CD4-positive, alpha-beta memory T cell (primary cell): ENCODE measurements at places on chromosomes 12 and 14.

- DNase-seq: no peak
Measured at GRCh38 chr12:7601406-7601805, 64.3 kb downstream of the APOBEC1 start.

GRCh38 chr14:55532645-55533344 lies 47.2 kb upstream of the KTN1 start:
- no peak for DNase-seq

- no peak for DNase-seq
Measured at GRCh38 chr12:120737557-120738251, 12.1 kb downstream of the ACADS start.

DNA sequence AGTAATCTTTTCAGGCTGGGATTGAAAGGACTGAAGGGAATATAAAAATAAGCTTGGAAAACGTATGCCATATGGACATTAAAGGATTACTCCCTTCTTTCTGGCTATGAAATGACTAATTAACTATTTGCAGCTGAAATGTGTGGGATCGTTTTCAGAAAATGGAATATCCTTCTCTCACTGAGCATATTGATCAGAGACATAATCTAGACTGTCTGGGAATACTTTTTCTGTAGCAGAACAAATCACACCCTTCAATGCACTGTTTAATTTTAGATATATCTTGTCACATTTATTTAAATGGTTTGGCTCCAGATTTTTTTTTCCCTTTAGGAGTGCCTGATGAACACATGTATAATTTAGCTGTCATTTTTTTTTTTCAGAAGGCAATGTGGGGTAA lies 10.8 kb upstream of the ACTR10 start:
- no peak for DNase-seq

GRCh38 chr14:50946234-50946935 lies 2.1 kb upstream of the PYGL start:
- DNase-seq: no peak

GRCh38 chr12:67940780-67941243 lies 48.4 kb upstream of the IFNG-AS1 start:
- DNase-seq: no peak

DNA sequence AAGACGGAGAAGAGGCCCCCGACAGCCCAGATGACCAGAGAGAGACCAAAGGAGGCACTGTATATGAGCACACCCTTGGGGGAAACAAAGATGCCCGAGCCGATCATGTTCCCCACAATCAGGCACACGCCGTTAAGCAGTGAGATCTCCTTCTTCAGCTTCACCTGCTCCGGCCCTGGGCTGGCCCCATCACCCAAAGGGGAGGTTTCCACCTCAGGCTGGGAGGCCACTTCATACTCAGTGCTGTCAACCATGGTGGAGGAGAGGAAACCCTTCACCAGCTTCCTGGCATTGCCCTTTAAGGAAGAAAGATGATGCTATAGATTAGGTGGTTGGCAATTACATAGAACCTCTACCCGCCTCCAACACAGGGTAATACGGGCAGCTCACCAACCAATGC lies 2.1 kb downstream of the SLC7A7 start:
- no peak for DNase-seq

DNA sequence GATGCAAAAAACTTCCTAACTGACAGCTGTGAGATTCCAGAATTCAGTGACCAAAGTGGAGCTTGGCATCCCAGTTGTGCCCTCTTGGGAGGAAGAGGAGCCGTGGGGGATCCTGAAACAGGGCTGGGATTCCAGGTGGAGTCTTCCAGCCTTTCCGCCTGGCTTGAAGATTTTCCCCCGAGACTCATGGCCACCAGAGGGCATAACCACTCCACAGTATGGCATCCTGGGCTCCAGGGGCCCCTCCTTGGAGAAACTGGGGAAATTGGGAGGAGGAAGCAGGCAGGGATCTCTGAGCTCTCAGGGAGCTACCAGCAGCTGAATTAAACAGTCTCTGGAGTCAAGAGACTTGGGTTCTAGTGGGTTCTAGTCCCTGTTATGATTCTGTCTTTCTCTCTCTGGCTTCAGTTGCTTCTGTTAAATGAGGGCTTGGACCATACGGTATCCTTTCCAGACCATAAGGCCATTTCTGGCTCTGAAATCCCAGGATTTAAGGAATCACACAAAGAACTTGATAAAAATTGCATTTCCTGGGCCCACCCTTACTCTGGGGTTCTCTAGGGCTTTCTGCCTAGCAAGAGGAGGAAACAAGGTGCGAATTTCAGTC lies 2.6 kb upstream of the TAMALIN start:
- DNase-seq: no peak

DNA sequence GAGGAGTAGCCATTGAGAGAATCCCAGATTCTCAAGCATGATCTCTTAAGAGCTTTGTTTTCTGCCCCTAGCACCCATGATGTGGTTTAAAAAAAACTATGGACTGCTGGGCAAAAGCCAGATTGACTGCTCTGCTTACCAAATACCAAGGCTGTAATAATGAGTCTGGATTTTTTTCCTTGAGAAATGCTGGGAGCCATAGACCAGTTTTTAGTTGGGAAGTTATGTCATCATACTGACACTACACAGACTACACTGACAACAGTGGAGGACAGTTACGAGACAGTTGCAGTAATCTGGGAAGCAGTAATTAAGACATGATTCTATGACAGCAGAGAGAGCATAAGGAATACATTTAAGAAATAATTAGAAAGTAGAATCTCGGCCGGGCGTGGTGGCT lies 35.8 kb downstream of the SPATA7 start:
- DNase-seq: no peak

GRCh38 chr14:50318031-50318626 lies 6.0 kb downstream of the DMAC2L start:
- DNase-seq: no peak

GRCh38 chr12:76274420-76275083 lies 73.7 kb downstream of the BBS10 start:
- DNase-seq: no peak

- peak; percentile 25 for DNase-seq
Measured at GRCh38 chr12:6532927-6533652, 1.2 kb upstream of the GAPDH start.

GRCh38 chr14:103418481-103418818 lies 33.2 kb downstream of the MARK3 start:
- DNase-seq: no peak

- DNase-seq: peak; percentile 66
Measured at GRCh38 chr14:22549981-22550673, 38.9 kb downstream of the DAD1 start.

DNA sequence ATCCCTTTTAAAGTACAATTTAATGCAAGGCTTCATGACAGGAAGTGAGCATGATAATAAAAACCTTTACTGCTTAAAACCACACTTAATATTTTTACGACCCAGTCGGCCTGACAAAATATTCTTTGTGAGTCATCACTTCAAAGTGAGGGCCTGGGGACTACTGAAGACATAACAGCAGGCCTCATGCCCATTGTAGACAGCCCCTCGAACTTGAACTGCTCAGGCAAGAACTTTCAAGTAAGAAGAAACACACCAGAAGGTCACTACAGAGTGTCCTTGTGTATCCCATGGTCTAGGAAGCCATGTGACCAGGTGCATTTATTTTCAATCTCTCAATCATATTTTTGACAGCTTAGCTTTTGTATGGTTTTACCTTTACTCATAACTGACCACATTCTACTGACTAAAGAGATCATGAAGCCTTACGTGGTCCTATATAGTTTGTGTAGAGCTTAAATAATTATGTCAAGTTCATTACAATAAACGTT lies 61.4 kb upstream of the MANSC4 start:
- DNase-seq: no peak

DNA sequence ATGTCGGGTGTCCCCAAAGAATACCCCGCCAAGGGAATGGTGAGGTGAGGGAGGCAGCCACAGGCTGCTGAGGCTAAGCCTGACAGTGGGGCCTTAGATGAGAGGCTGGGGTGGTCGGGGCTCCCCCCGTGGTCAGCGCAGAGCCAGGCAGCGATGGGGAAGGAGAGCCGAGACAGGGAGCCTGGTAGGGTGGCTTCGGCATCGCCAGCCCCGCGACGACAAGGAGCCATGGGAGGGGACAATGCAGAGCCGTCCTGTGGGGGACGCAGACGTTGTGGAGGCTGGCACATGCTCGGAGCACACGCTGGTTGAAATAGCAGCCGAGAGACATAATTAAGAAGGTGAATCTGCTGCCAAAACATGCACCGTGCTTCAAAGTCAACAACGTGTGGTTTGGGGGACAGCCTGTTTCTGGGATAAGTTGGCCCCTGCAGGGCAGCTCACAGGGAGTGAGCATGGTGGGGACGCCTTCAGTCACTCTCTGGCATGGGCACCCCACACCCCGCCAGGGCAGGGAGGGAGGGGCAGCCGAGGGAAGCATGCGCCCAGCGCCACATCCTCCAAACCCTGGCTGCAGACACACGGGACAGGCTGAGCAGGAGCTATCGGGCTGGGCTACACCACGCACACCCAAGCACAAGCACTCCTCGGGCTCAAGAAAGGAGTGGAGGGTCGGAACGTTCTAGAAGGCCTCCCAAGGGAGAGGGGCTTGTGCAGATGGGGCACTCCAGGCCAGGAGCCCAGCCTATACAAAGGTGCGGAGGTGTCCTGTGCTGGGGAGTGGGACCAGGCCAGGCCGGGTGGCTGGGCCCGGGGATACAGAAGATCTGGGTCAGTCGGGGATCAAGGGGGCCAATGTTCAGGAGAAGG lies 66.6 kb upstream of the C14orf180 start:
- DNase-seq: no peak

- DNase-seq: no peak
Measured at GRCh38 chr14:97713023-97713422, 915.8 kb downstream of the VRK1 start.

DNA sequence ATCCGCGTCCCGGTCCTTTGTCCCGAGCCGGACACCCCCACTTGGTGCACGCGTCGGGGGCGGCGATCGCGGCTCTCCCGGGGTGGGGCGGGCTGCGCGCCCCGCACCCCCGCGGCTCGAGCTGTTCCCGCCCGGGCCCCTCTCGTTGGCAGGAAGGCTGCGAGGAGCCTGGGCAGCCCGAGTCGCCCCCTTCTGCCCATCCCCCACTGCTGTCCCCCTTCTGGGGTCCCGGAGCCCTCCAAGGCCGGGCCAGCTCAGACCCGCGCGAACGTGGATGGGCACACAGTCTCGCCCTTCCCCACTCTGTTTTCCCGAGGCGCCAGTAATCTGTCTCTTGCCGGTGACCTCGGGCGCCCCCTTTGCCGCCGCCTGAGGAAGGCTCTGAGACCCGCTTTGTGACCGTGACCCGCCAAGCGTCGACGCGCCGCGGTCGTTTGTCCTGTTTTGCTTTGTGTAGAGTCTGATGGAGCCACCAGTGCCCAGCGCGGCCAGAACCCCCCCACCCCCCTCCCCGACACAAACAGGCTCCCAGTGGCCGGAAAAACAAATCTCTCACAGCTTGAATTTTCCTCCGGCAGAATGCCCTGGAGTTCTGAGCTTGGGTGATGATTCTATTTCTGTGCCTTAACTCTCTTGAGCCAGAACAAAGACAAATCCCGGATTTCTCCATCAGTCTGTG lies 610 bp downstream of the C14orf132 start:
- no peak for DNase-seq

DNA sequence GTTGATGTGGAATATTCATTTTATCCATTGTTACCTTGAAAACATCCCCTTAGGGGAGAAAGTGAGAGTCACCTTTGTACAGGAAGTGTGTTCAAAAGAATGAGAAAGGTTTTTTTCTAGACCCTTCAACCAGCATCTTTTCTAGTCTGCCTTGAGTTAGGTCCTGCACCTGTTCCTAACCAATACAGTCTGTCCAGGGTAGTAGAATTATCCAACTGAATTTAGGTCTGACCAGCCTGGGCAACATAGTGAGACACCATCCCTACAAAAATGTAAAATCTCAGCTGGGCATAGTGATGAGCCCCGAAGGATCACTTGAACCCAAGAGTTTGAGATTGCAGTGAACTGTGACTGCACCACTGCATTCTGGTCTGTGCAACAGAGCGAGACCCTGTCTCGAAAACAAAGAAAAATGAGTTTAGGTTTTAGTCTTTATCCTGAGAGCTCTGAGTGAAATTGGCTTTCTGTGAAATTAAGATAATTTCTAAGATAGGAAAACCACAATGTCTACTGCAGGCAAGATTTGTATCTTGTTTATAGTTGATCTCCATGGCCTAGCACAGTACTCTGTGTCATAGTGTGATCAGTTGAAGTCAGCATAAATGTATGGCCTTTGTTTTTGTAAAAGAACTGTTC lies 25.2 kb downstream of the ARHGAP5 start:
- DNase-seq: peak; percentile 56
